Central memory CD4-positive, alpha-beta T cell (primary cell): ENCODE measurements at places on chromosomes 7 and 10.

DNA sequence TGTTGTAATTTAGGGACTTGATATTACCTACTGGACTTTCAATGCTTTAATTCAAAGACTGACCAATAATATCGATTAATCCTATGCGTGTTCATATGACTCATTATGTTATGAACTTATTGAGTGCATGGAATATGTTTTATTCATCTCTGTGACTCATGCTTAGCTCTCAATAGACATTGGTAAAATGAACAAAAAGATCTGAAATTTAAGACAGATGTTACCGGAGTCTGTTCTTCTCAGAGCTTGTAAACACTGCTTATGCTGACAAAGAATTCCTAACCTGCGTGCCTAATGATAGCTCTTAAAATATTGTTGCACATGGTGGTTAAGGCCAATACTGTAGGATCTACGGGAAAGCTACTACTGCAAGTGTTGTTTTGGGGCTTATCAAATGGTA, 131.5 kb upstream of the ACBD5 start:
- no peak for DNase-seq

DNA sequence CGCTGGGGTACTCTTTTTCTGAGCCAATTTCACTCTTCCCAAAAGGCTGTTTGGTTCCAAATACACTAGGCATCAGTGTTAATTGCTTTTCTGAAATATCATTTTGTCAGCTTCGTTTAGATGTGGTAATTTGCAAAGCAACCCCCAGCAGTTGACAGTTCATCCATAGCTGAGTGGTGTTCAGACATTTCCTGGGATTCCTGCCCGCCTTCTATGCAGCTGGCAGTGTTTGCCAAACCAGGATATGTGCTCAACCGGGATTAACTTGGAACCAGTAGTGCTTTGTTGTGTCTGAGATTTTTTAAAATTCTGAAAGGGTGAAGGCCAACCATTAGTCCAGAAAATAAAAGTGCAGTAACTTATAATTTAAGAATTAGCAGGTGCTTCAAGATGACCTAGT, 25.2 kb upstream of the MKLN1 start:
- DNase-seq: no peak

DNA sequence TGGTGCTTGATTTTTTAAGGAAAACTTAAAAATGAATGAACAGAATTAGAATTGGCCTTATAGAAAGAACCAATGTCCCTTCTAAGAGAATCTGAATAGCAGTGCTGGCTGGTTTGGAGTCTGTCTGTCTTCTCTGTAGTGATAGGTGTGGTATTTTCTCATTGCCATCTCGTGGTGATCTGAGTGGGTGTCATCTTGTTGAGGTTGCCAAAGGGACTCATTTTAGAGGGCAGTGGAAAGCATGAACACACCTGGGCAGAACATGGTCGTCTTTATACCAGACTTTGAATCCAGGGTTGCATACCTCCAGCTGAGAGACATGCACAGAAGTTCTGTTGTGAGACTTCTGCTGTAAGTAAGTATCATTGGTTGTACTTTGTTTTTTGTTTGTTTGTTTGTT, 15.8 kb downstream of the CUL1 start:
- DNase-seq: no peak

- no peak for DNase-seq
Observed at GRCh38 chr7:115561335-115562110, 469.0 kb downstream of the TFEC start.

- DNase-seq: no peak
Observed at GRCh38 chr7:97390915-97391593, 273.6 kb downstream of the SDHAF3 start.
